ENCODE measurements at places on chromosomes 1 and 21. TPM values are rescaled to one million over a fixed set of nuclear protein-coding genes. Genes with fewer than 3 reads are reported as not detected.

TGFBR3 gene
- total RNA-seq = 9.5 TPM

NR0B2 gene
- total RNA-seq = not detected

DNA sequence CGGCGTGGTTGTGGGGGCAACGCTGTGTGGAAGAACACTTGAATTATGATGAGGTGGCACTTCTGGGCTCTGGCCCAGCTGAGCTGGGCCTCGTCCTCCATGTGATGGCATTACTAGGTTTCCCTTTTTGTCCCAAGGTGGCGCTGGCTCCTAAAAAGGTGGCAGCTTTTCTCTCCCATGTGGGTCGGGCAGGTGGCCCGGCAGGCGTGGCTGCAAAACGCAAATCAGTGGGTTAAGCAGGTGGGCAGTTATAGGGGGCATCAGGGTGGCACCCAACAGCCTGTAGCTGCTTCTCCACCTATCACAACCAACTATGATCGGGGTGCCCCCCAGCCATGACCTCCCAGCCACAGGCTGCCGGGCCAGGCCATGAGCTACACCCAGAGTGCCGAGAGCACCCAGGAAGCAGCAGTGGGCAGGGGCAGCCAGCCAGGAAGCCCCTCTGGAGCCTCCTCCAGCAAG, 59.6 kb downstream of the KCNAB2 start:
- no peak for DNase-seq

GRCh38 chr1:182707122-182707521, 22.7 kb upstream of the RGS8 start:
- no peak for DNase-seq

GRCh38 chr1:1994536-1994935, 9.1 kb downstream of the CFAP74 start:
- DNase-seq = no peak

DNA sequence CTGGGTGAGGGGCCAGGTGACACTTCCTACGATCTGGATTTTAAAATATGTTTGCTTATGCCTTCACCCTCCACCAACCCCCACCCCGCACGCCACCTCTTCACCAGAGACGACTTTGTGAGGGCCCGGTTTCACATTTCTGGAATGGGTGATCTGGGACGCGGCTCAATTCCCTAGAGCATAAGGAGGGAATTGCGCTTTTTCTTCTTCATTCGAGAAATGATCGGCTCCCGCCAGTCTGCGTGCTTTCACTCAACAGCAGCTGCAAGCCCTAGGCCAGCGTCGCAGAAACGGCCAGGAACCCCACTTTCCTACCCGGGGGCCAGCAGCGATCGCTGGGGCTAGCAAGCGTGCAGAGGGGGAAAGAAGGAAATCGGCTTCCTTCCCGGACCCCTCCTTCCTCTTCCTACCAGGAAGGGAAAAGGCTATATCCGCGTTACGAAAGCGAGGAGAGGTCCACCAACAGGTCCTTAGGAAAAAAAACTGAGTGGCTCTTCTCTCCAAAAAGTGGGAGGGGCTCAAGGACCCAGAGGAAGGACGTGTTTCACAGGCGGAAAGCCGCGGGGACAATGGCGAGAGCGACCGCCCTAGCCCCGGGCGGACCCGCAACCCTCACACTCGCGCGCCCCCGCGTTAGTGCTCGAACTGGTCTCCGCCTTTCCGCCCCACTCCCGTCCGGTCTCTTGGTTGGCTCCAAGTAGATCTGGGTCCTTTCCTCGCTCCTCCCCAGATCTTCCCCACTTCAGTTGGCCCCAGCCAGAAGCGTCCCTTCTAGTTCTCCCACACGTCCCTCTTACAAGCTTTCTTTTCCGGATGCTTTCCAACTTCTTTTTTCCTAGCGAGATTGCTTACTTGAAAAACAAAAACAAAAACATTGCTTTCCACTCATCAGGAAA, 1.1 kb upstream of the ADAMTS1 start:
- peak; percentile 38 for DNase-seq

DNA sequence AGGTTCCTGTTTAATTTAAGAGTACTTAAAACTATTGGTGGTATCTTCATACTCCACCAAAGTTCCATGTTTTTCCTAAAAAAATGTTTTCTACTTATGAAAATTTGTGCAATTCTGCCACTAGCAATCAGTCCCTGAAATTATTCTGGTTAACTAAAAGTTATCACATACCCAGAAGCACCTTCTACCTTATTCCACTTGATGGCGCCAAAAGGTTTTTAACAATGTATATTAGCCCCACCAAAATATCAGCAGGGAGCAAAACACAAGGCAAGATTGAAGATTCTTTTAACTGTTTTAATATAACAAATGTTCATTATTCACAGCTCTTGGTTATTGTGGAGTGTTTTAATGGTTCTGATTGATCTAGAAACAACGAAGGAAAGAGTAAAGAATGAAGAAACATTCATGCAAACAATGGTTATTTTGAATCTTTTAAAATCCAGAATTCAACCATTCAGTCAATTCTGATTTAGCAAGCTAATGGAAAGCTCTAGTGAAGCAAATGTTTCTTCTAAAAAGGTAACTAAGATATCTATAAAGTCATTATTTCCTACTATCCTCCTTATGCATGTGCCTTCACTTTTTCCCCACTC, 67.2 kb downstream of the TTLL7 start:
- peak; percentile 44 for DNase-seq

DNA sequence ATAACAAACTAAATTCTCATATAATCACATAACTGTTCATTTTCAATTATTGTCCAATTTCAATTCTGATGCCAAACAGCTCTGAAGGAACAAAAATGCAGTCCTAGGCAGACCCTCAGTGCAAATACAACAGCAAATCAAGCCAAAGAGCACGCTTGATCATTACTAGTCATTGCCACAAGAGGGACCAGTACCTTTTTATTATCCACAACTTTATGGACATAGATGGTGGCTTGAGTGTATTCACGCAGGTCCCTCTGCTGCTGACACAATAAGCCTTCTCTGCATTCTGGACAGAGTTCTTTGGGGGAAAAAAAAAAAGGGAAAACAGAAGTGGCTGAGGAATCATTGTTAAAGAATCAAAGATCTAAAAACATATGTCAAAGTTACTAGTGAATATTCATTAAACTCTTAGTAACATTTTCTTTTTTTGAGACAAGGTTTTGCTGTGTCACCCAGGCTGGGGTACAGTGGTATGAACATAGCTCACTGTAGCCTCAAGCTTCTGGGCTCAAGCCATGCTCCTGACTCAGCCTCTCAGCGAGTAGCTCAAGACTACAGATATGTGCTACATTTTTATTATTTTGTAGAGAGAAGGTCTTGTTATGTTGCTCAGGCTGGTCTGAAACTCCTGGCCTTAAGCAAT, 34.3 kb upstream of the RAP1GAP start:
- peak; percentile 32 for DNase-seq

GRCh38 chr1:116811321-116811720, 57.1 kb downstream of the CD2 start:
- no peak for DNase-seq

All from A172 (cell line).